Mammary microvascular endothelial cell (primary cell): ENCODE measurements at places on chromosomes 5 and 9. TPM values are rescaled to one million over a fixed set of nuclear protein-coding genes. Genes with fewer than 3 reads are reported as not detected.

CAPSL gene
- total RNA-seq, result not detected in 2 replicates

CDX1 gene
- total RNA-seq, result not detected in 2 replicates

NR5A1 gene
- not detected in 2 replicates for total RNA-seq

JAKMIP2 gene
- total RNA-seq, result not detected in 2 replicates

OBP2B gene
- not detected in 2 replicates for total RNA-seq

CDK5RAP2 gene
- total RNA-seq, result 24.7 and 28.2 TPM in 2 replicates

PRUNE2 gene
- total RNA-seq, result 9.7 and 15.5 TPM in 2 replicates

GFRA3 gene
- total RNA-seq, result not detected in 2 replicates

LRRC19 gene
- total RNA-seq, result not detected in 2 replicates

OGN gene
- total RNA-seq, result not detected in 2 replicates

SPRY4 gene
- 55.0 and 55.6 TPM in 2 replicates for total RNA-seq

SLC2A8 gene
- total RNA-seq, result 14.3 and 14.4 TPM in 2 replicates

TAF1L gene
- not detected in 2 replicates for total RNA-seq

RASGRF2 gene
- 38.2 and 43.9 TPM in 2 replicates for total RNA-seq

PCDHA5 gene
- not detected in 2 replicates for total RNA-seq

ITGA2 gene
- total RNA-seq, result 30.9 and 33.3 TPM in 2 replicates

SH2D3C gene
- total RNA-seq, result 70.7 and 86.0 TPM in 2 replicates

SLC25A2 gene
- 0.15 TPM in 1 of 2 replicates, not detected in the other for total RNA-seq

SLCO6A1 gene
- not detected in 2 replicates for total RNA-seq

PCDHB10 gene
- 0.53 and 0.59 TPM in 2 replicates for total RNA-seq

FBP2 gene
- not detected in 2 replicates for total RNA-seq

C5orf52 gene
- not detected in 2 replicates for total RNA-seq

PCDHA12 gene
- total RNA-seq, result not detected in 2 replicates

SLC36A3 gene
- not detected in 2 replicates for total RNA-seq

IER5L gene
- total RNA-seq, result 19.2 and 22.7 TPM in 2 replicates

PKD2L2 gene
- not detected in 2 replicates for total RNA-seq

NUDT12 gene
- 3.1 and 4.0 TPM in 2 replicates for total RNA-seq

FOXD1 gene
- 0.05 and 0.33 TPM in 2 replicates for total RNA-seq

LECT2 gene
- total RNA-seq, result not detected in 2 replicates

ERAP2 gene
- 7.0 and 7.3 TPM in 2 replicates for total RNA-seq

IL3 gene
- total RNA-seq, result not detected in 2 replicates

CCNO gene
- 0.13 and 0.44 TPM in 2 replicates for total RNA-seq

SHC3 gene
- under 0.01 TPM in 2 replicates for total RNA-seq

SPINK7 gene
- total RNA-seq, result not detected in 2 replicates

CHMP5 gene
- 70.3 and 77.7 TPM in 2 replicates for total RNA-seq

TMC1 gene
- total RNA-seq, result 0.13 TPM in 1 of 2 replicates, not detected in the other

KCNMB1 gene
- total RNA-seq, result 0.30 TPM in 1 of 2 replicates, not detected in the other

FAM163B gene
- total RNA-seq, result not detected in 2 replicates

PCDH12 gene
- total RNA-seq, result 14.2 and 17.1 TPM in 2 replicates

TAF11L10 gene
- not detected in 2 replicates for total RNA-seq

SEMA5A gene
- total RNA-seq, result 0.05 and 0.13 TPM in 2 replicates

SPINK4 gene
- total RNA-seq, result not detected in 2 replicates

ZFP2 gene
- 0.15 and 0.60 TPM in 2 replicates for total RNA-seq
